Activated naive CD8-positive, alpha-beta T cell treated with anti-CD3 and anti-CD28 coated beads for 36 hours (primary cell): ENCODE measurements at places on chromosomes 13 and 19. TPM values are rescaled to one million over a fixed set of nuclear protein-coding genes. Genes with fewer than 3 reads are reported as not detected.

The DAND5 gene
- total RNA-seq = not detected

The FFAR2 gene
- not detected for total RNA-seq

The DDA1 gene
- 43.6 TPM for total RNA-seq

- no peak overlapping the region for H3K27ac ChIP-seq
- no peak for DNase-seq
- peak overlapping the region; percentile 38 for H3K4me3 ChIP-seq
- H3K27me3 ChIP-seq = peaks cover 20% of the 10 kb centered on the region
- H3K4me1 ChIP-seq = peaks cover 12% of the 10 kb centered on the region
Measured at GRCh38 chr13:97142452-97142851, 79.7 kb upstream of the MBNL2 start.

GRCh38 chr19:2867025-2867991, at the start of gene ZNF556:
ZNF556 (plus strand) TSS chr19:2867335; CDS start chr19:2867422, 87 bp downstream.
- H3K4me3 ChIP-seq = no peak within 1 kb of the TSS
- peak; percentile 8 for DNase-seq
- no peaks in the 10 kb centered on the region for H3K4me1 ChIP-seq
- H3K36me3 ChIP-seq = no peaks in the 10 kb centered on the region

The CGB2 gene
- total RNA-seq = not detected

DNA sequence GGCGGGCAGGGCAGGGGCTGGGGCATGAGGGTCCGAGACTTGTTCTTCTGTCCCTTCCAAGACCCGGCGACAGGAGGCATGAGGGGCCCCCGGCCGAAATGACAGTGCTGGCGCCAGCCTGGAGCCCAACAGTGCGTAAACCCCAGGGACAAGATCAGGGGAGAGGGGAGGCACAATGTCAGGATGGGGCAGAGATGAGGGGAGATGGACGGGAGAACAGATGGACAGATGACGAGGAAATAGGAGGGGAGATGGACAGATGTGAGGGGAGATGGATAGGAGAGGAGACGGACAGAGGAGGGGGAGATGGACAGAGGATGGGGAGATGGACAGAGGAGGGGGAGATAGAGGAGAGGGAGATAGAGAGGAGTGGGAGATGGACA, 518 bp downstream of the FLT3LG start:
- peaks cover 31% of the 10 kb centered on the region for H3K36me3 ChIP-seq
- DNase-seq = no peak
- H3K4me3 ChIP-seq = peak overlapping the region; percentile 98
- peak overlapping the region; percentile 95 for H3K27ac ChIP-seq

- H3K4me3 ChIP-seq = no peak overlapping the region
Measured at GRCh38 chr19:46776927-46777911, 11.2 kb downstream of the SLC1A5 start.

The LGI4 gene
- total RNA-seq = not detected

The PSG2 gene
- not detected for total RNA-seq

GRCh38 chr13:100872761-100873160, 198.2 kb upstream of the TMTC4 start:
- DNase-seq = no peak
- H3K4me1 ChIP-seq = peaks cover 11% of the 10 kb centered on the region
- no peak overlapping the region for H3K4me3 ChIP-seq
- peaks cover 3% of the 10 kb centered on the region for H3K36me3 ChIP-seq

DNA sequence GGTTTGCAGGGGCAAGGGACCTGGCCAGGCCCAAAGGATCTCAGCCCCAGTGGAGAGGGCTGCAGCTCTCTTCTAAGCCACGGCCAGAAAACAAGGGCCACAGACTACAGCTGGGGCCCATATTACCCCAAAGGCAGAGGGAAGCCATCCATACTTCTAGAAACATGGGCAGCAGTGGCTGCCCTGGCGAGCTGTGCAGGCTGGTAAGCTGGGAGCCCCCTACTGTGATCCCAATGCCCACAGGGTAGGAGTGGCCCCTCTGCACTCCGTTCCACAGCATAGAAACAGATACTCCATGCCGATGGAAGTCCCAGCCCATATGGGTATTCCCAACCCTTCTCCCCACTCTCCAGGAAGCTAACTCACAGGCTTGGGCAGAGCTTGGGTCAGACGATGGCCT, 25.1 kb downstream of the VSTM2B start:
- H3K27me3 ChIP-seq = peaks cover 22% of the 10 kb centered on the region
- no peaks in the 10 kb centered on the region for H3K4me1 ChIP-seq
- no peak overlapping the region for H3K27ac ChIP-seq
- no peak for DNase-seq

The TTC9B gene
- not detected for total RNA-seq

The ZSCAN22 gene
- total RNA-seq = 2.8 TPM
